ENCODE measurements at places on chromosomes 3 and 15.
A peak's percentile ranks its signal among the peaks of the same experiment; 100 is the strongest.

DNA sequence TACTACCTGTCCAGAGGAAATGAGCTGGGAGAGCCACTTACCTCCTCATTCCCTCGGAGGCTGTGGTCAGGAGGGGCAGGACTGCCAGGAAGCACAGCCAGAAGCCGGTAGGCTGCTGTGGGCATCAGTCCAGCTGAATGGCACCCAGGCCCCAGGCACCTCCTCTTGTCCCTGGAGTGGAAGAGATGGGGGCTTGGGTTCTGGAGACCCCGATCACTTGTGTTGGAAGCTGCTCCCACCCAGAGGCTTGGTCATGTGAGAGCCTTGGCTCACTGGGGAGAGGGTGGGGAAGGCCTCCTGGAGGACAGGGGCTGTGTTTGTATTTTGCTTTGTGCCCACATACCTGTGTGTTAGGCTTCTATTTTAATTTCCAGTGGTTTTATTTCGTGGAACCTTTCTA is 261.9 kb downstream of the GABRG3 start:
- H3K4me3 ChIP-seq: no peak overlapping the region
- no peaks in the 10 kb centered on the region for H3K36me3 ChIP-seq
- no peak for DNase-seq
- H3K27ac ChIP-seq: no peak overlapping the region
- H3K4me1 ChIP-seq: no peaks in the 10 kb centered on the region

DNA sequence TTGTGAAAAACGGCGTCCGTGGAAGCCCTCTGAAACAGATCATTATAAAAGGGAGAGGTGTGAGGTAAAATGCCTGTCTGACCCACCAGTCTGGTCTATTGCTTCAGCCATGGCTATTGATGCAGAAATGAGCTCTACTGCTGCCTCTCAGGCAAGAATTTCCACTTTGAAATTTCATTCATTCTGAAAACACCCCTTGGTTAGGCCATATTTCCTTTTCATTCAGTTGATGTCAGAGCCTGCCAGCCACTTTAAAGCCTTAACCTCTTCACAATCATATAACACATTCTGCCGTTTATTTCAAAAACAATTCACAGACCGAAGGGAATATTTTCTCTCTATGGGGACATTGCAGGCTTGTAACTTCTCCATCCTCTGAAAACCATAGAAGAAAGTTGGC is 71.9 kb downstream of the FOXB1 start:
- no peak overlapping the region for H3K27ac ChIP-seq
- H3K4me1 ChIP-seq: no peaks in the 10 kb centered on the region
- H3K27me3 ChIP-seq: no peaks in the 10 kb centered on the region
- H3K4me3 ChIP-seq: no peak overlapping the region
- DNase-seq: no peak

DNA sequence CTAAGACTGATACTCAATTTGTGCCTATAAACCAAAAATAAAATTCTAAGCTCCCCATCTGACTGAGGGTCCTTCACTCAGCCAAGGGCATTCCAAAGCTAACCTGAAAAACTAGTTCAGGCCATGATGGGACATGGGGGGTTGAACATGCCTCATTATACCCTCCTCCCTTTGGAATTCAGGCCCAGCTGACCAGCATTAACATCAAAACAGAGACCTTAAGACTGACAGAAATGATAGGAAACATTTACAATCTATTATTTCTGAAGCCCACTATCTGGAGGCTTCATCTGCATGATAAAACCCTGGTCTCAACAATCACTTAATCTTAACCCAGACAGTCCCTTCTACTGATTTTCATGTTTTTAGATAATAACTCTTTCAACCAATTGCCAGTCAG is 140.4 kb downstream of the ANO10 start:
- no peak overlapping the region for H3K27ac ChIP-seq
- H3K4me1 ChIP-seq: peaks cover 16% of the 10 kb centered on the region
- H3K36me3 ChIP-seq: no peaks in the 10 kb centered on the region

DNA sequence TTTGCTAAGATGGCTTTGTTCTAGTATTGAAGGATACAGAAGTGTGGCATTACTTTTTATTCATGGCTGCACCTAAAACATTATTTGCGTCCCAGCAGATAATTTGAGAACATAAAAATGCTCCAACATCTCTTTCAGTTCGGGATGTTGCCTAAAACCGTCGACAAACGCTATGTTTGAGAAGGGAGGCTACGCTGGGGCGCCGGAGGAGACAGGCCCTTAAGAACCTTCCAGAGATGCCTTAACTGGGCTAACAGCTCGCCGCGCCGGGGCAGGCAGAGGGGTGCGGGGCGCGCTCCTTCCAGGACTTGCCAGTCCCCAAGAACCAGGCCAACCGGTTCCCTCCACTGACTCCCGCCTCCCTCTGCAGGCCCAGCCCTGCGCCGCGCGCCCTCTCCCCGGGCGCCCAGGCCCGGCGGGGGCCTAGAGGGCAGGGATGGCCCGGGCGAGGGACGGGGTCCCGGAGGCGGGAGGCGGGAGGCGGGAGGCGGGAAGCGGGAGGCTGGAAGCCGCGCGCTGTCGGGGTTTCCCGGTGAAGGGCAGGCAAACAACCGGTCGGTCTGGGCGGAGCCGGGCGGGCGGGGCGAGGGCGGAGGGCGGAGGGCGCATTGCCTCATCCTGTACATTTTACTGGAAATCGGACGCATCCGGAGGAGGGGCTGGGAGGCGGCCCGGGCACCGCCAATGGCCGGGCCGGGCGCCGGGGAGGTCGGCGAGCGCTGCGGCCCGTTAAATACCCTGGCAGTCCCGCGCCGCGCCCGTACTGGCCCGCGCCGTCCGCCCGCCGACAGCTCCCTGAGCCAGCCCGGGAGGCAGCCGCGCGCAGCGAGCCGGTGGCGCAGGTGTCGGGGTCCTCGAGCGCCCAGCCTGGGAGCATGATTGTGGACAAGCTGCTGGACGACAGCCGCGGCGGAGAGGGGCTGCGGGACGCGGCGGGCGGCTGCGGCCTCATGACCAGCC is at the start of gene NFKBIZ:
NFKBIZ (plus strand) TSS at position 761 of the 960 bp plus-strand sequence; CDS start at position 876, 115 bp downstream.
- peak within 1 kb of the TSS; percentile 99 for H3K27ac ChIP-seq
- peak within 1 kb of the TSS; percentile 95 for H3K4me3 ChIP-seq
- peaks cover 24% of the 10 kb centered on the region for H3K36me3 ChIP-seq
- peaks cover 9% of the 10 kb centered on the region for H3K4me1 ChIP-seq
- no peaks in the 10 kb centered on the region for H3K27me3 ChIP-seq
- DNase-seq: peak; percentile 93

DNA sequence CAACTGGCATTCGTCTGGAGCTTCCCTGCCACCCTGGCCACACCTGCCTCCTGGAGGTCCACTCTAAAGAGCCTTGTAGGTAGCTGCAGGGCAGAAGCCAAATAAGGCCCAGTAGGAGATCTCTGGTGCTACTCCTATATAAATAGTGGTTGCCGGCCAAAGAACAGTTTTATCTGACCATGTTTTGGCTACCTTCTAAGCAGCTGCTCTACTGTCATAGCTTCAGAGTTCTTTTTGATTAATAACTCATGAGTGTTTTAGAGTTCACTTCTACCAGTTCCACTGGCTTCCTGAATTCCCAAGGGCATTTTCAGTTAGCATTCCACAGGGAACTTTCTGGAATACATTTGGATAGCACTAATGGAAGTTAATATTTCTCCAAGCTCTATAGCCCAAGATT is 154.6 kb downstream of the B3GALNT1 start:
- no peak overlapping the region for H3K4me3 ChIP-seq
- H3K4me1 ChIP-seq: no peaks in the 10 kb centered on the region
- H3K27me3 ChIP-seq: no peaks in the 10 kb centered on the region
- DNase-seq: no peak

DNA sequence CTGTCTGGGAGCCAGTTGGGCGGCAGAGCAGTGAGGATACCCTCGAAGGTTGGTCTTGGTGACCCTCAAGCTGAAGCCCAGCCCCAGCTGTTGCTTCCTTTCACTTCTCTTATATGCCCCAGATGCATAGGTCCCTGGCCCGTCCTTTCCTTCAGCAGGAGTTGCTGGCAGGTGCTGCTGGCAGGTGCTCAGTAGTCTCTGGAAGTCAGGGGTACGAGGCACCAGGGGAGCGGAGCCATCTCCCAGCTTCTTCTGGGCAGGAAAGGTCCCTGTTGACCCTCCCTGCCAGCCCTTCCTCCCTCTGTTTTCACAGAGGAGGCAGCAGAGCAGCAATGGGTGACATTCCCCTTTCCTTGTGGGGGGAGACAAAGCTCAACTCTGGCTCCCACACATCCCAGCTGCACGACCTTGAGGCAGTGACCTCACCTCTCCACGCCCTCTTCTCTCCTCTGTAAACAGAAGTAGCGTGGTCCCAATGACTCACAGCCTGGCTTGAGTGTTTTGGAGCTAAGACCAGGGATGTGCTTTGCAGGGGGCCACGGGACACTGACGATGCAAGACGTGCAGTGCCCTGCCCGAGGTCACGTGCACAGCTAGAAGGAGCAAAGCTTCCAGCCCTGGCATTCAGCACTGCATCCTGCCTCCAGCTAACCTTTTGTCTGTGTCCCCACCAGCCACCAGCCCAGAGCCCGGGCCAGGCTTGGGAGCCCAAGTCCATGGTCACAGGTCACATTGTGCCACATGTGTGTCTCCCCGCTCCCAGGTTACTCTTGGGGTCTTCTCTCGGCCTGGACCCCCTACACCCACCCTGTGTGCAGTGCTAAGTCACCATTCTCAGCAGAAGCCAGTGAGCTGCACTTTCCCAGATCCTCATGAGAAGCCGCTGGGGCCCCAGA is 49.7 kb downstream of the SLC6A6 start:
- peaks cover 50% of the 10 kb centered on the region for H3K36me3 ChIP-seq
- no peak overlapping the region for H3K27ac ChIP-seq
- no peaks in the 10 kb centered on the region for H3K27me3 ChIP-seq
- H3K4me1 ChIP-seq: no peaks in the 10 kb centered on the region
- no peak overlapping the region for H3K4me3 ChIP-seq

DNA sequence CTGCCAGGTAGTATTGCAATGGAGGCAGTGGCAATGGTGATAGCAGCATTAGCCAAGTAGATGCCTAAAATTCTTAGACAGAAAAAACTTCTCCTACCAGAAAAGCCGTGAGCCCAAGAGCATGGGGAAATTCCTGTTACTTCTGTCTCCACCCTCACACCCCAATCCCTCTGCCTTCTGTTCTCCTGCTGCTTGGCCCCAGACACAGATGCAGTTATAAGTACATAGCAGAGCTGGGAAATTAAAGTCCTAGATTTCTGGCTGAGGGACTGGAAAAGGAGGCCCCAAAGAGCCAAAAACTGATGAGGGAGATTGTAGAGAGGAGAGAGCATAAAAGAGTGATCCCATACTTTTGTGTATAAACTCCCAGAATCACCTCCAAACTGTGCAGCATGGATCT is 166.9 kb downstream of the SMAD6 start:
- H3K27ac ChIP-seq: no peak overlapping the region
- no peaks in the 10 kb centered on the region for H3K27me3 ChIP-seq
- H3K4me3 ChIP-seq: no peak overlapping the region
- no peak for DNase-seq

DNA sequence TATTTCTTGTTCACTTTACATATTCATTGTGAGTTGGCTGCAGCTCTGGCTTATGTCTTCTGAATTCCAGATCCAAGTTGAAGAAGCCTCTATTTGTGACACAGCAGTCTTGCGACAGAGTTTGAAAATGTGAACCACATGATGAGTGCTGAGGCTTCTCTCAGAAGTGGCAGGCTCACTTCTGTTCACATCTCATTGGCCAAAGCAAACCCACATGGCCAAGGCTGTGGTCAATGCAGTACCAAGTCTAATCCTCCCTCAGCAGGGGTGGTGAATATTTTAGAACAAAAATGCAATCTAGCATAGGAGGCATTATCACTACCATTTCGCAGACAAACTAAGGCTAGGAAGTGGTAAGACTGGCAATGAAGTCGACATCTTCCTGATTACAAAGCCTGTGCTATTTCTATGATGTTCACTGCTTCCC is 45.2 kb downstream of the CDCP1 start:
- no peak for DNase-seq
- H3K27me3 ChIP-seq: no peaks in the 10 kb centered on the region
- H3K36me3 ChIP-seq: no peaks in the 10 kb centered on the region
- no peak overlapping the region for H3K27ac ChIP-seq

Measured in effector memory CD4-positive, alpha-beta T cell (primary cell).